ENCODE measurements at places on chromosomes 1 and 21. TPM values are rescaled to one million over a fixed set of nuclear protein-coding genes. Genes with fewer than 3 reads are reported as not detected.

Gene KLHL17
- total RNA-seq, result 3.9 TPM

DNA sequence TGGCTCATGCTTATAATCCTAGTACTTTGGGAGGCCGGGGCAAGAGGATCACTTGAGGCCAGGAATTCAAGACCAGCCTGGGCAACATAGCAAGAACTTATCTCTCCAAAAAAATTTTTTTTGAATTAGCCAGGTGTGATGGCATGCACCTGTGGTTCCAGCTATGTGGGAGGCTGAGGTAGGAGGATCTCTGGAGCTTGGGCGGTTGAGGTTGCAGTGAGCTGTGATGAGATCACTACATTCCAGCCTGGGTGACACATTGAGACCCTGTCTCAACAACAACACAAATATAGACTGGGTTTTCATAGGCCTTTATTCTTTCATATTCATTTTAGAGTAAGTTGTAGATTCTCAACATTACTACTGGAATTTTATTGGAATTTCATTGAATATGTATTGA, 12.8 kb downstream of the MED18 start:
- DNase-seq, result no peak

DNA sequence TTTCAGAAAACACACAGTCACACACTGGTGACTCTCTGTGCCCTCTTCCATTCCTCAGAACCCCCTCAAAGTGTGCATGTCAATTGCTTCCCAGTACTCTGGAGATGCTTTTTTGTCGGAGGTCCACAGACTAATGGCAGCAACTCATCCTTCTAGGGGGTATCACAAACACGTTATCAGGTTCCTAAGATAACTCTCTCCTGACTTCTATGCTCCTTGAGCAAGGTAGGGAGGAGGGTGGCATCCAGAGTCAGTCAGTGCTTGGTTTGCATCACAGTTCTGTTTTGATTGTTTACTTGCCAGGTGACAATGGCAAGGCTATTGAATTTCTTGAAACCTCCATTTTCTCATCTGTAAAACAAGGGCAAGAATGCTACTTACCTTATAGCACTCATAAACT, 39.4 kb upstream of the DYNLT5 start:
- DNase-seq, result no peak

DNA sequence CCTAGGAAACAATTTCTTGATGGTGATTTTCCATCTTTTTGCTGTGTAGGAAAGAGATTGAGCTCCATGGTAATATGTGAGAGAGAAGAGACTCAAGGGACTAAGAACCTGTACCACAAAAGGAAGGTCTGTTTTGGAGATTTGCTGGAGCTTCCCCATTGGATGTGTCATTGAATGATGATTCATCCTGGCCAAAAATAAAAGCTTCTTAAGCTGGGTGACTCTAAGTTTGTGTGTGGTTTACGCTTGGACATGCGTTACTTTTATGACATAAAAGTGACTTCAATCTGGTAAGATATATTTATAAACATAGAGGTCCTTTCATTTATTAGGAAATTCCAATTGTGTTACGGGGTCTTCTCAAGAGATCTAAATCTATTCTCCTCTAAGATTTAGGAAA, 17.4 kb upstream of the IL19 start:
- DNase-seq, result no peak

DNA sequence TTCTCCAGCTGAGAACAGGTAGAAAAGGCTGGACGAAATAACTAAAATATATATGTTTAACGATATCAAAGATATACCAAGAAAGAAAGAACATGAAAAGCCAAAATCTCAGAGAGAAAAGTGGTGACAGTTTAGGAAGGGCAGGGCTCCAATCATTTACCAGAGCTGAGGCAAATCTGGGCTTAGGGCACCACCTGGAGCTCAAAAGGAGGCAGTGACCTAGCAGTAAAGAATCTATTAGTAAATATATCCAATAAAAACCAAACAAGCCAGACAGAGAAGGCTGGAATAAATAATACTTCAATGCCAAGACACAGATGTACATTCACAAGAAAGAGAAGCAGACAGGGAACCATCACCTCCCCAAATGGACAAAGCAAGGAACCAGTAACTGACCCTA, 43.5 kb downstream of the CHIA start:
- DNase-seq, result no peak

Measured in muscle of leg (tissue), 16 donors.